ENCODE measurements at places on chromosomes 7 and 10.
A peak's percentile ranks its signal among the peaks of the same experiment; 100 is the strongest.

- H3K4me3 ChIP-seq = peak overlapping the region; percentile 62
- H3K27me3 ChIP-seq = peaks cover 28% of the 10 kb centered on the region
- H3K4me1 ChIP-seq = peaks cover 15% of the 10 kb centered on the region
- H3K36me3 ChIP-seq = no peaks in the 10 kb centered on the region
- H3K27ac ChIP-seq = no peak overlapping the region
Measured at GRCh38 chr7:87474533-87475358, 734 bp downstream of the ABCB4 start.

DNA sequence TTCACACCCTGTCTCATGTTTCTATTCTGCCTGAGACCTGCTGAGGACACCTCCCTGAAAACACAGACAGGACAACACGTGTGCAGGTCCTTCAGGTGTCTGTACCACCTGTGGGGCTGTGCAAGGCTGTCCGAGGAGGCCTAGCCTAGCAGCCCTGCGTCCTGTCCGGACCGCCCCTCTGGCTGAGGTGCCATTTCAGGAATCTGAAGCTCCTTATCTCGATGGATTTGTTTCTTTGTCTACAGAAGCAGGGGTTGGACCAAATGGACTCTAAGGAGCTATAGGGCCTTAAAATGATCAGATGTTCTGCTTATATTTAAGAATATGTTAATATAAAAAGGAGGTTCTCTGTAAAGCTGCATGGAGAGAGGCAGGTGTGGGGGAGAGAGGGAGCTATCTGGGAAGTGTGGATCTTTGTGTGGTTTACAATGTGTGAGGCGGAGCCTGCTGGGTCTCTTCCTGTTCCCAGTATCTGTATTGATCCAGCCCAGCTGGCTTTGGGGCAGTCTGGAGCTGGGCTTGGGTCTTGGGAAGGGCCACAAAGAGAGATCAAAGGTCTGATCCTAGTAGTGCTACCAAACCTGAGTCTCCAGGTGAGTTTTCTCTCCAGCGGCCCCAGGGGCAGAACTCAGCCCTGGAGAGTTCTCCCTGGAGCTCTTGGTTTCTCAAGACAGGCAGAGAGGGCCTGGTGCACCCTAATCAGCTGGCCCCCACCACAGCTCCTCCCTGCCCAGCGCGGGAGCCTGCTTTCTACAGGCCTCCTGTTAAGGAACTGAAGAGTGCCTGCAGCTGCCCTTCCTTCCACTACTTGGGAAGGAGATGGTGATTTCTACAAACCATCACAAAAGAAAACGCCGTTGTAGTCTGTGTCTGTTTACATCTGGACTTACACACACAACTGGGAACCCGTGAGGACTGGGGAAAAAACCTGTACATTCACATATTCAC, 3.4 kb upstream of the MNX1 start:
- no peak for DNase-seq
- H3K36me3 ChIP-seq = no peaks in the 10 kb centered on the region
- no peak overlapping the region for H3K27ac ChIP-seq
- no peak overlapping the region for H3K4me3 ChIP-seq

DNA sequence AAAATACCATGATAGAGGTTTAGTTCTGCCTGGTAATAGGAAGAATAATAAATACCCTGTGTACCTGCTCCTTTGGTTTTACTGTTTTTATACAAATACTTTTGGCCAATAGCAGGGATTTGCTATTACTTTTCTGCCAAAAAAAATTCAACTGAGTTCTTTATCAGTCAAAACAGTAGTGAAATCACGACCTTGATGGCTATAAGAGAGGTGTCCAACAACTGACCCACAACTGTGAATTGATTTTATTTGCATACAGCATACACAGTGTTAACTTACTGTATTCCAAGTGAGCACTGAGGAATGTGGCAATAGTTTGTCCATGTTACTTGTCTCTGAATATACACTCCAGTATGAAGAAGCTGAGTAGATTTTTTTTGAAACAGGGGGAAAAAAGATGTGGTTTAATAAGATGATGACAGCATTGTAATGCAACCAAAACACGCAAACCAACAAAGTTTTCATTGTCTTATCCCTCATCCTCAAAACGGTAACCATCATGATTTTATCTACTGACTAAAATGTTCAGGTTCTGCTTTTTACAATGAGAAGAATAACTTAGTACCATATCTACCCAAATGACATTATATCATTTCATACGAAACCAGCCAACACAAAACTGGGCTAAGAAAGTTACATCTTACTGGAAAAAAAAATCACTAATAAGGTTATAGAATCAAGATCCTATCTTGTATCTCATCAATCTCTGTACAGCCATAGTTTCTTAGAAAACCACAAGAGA, 63.3 kb downstream of the GSAP start:
- no peak overlapping the region for H3K4me3 ChIP-seq
- no peak for DNase-seq
- H3K27me3 ChIP-seq = no peaks in the 10 kb centered on the region
- no peaks in the 10 kb centered on the region for H3K36me3 ChIP-seq
- H3K27ac ChIP-seq = peak overlapping the region; percentile 33

- H3K4me3 ChIP-seq = no peak overlapping the region
- no peaks in the 10 kb centered on the region for H3K27me3 ChIP-seq
- DNase-seq = no peak
- H3K4me1 ChIP-seq = no peaks in the 10 kb centered on the region
- no peak overlapping the region for H3K27ac ChIP-seq
Measured at GRCh38 chr7:29401769-29402168, 161.9 kb upstream of the PRR15 start.
